Stimulated activated CD8-positive, alpha-beta memory T cell treated with anti-CD3 and anti-CD28 coated beads, Interleukin-12 subunit alpha, Interleukin-12 subunit beta, amount 100 ng/mL, for 4 hours (primary cell): ENCODE measurements at places on chromosomes 11 and 22.

- DNase-seq: no peak
These were observed 782 bp downstream of the TMEM109 start for GRCh38 chr11:60914633-60915247.

DNA sequence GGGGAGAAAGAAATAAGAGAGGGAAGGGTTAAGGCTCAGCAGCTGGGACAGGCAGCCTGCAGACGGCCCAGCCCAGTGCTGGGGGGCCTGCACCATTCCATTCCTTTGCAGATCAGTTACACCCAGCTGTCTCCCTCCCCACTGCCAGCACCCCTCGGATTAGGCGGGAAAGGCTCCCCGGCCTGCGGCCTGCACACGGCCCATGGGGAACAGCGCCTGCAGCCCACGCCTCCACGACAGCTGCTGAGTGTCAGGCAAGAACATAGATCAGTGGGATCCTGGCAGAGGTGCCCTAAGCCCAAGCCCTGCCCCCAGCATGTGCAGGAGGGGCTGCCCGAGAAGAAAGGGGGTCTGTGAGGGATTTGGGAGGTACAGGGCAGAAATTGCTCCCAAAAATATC lies 65.8 kb upstream of the MYOD1 start:
- DNase-seq: no peak

GRCh38 chr22:39227542-39228272 lies 17.1 kb downstream of the PDGFB start:
- no peak for DNase-seq

- DNase-seq: no peak
These were observed 124.0 kb downstream of the ETS1 start for GRCh38 chr11:128463371-128463829.

DNA sequence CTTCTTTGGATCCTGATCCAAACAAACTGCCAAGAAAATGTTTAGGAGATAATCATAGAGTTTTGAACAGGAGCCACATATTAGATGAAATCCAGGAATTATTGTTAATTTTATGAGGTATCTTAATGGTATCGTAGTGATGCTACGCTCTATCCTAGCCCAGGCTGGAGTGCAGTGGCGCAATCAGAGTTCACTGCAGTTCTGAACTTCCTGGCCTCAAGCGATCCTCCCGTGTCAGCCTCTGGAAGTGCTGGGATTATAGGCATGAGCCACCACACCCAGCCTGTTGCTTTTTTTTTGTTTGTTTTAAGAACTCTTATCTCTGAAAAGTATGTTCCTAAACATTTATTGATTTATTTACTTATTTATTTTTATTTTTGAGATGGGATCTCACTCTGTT lies 2.4 kb downstream of the GSTT4 start:
- DNase-seq: no peak

- DNase-seq: no peak
These were observed 90.7 kb downstream of the PPP6R3 start for GRCh38 chr11:68551223-68551622.

DNA sequence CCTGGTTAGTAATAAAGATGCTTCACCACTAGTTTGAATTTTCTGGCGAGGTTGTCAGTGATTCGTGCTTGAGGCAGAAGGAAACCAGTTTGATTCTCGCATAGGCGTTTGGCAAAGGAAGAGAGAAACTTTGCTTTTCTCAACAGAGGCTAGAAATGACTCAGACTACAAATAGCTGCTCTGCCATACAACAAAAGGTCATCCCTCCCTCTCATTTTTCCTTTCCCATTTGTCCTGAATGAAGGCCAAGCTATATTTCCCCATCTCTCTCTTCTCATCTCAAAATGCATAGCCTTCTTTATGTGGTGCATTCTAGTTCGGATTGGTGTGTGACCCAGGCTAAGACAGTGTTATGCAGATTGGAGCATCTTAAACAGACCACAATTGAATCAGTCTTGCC lies 741.4 kb downstream of the NTM start:
- no peak for DNase-seq

- no peak for DNase-seq
These were observed 6.6 kb upstream of the SNX32 start for GRCh38 chr11:65826984-65827735.

- no peak for DNase-seq
These were observed 118.1 kb downstream of the BARX2 start for GRCh38 chr11:129493746-129494145.

- no peak for DNase-seq
These were observed 41.0 kb upstream of the PARVG start for GRCh38 chr22:44139773-44140172.

DNA sequence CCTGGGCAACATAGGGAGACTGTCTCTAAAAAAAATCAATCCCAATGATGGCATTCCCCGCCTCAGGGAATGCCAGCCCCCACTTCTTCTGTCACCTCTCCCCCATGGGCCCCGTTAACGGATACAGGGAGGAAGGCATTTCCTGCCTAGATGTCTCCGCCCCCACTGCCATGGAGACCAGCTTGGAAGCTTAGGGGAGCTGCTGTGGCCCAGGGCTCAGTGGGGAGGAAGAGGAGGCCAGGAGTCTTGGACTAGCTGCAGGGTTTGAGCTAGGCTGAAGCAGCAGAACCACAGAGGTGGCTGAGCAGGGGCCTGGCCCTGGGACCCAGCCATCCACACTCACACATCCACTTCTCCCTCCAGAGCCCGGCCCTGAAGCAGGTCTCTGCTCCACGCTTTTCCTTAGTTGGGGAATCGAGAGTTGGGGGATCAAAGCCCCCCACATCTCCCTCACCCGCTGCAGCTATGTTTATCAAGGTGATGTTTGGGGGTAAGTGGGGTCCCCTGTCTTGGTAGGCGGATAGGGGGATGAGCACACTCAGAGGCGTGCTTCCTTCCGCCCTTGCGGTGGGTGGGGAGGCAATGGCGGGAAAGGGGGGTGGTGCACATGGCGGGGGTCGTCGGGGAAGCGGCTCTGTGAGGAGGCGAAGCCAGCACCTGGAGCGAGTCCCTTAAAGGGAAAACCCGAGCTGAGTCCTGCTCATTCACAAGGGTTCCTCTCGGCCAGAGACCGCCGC lies at the start of gene C22orf15:
Gene C22orf15 (plus strand): TSS at position 149 of the 737 bp plus-strand sequence. CDS start 317 bp downstream, at position 466.
- DNase-seq: no peak

DNA sequence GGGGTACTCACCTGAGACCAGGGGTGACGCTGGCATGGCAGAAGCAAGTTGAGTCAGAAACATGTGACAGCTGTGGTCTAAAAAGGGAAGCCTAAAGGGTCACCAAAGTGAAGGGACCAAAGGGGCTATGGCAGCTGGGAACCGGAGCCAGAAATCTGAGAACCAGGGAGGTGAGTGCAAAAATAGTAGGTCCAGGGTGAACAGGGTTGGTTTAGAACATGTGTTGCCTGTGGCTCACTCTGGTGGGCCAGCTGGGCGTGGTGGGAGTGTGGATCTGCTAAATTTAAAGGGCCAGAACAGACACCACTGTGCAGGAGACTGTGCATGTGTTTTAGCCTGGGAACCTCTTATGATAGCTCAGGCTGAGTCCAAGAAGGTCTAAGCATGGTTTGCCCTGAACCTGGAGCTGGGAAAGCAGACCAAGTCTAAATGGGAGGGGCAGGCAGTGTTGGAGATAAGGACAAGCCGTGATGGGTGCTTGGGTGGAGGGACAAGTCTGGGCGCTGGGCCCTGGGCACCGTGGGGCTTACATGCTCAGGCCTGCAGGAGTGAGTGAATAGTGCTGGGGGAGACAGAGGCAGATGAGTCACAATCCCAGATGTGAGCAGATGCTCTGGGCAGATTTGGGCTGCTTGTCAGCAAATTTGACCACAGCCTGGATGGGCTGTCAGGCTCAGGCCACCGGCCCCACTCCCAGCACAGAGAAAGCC lies 41.4 kb upstream of the ZBED5 start:
- no peak for DNase-seq

DNA sequence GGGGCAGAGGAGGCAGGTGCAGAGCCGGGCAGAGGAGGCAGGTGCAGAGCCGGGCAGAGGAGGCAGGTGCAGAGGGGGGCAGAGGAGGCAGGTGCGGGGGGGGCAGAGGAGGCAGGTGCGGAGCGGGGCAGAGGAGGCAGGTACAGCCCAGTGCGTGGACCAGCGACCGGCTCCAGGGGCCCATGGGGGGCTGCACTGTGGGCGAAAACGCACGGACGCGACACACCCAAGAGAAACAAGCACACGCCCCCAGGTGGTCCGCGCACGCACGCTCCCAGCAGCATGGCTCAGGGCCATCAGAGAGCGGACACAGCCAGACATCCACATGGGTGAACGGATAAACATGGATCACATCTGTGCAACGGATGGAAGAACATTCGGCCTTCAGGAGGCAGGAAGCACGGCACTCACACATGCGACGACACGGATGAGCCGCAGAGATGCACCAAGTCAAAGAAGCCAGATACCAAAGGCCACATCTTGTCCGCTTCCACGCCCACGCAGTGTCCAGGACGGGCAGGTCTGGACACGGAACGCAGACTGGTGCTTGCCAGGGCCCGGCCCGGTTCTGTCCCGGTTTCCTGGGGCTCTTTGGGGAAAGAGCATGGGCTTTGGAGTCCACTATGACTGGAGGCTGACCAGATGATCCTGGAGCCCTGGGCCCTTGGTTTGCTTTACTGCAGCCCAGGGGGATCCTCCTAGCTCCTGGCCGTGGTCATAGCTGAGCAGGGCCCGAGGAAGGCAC lies 21.8 kb downstream of the OSBPL5 start:
- no peak for DNase-seq

DNA sequence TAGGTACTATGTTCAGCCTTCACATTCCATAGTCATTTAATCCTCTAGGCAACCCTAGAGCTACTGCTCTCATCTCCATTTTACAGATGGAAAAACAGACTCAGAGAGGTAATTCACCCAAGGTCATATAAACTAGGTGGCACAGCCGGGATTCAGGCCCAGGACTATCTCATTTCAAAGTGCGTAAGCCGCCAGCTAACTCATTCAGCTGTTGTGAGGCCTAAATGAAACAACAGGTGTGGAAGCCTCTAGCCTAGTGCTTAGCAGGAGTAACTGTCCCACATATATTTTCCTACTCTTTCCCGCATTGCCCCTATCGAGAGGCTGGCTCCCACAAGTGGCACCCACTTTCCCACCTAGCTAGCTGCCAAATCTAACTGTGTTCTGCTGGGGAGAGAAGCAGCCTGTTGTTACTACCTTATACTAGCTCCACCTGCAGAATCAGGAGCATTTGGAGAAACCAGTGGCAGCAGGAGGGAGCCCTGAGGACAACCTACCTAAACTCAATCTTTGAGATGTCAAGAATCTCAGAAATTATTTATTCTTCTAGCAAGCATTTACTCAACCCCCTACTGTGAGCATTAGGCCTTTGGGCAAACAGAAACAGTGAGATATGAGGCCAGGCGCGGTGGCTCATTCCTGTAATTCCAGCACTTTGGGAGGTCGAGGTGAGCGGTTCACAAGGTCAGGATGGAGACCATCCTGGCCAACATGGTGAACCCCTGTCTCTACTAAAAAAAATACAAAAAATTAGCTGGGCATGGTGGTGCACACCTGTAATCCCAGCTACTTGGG lies 20.9 kb downstream of the PRG3 start:
- DNase-seq: no peak

DNA sequence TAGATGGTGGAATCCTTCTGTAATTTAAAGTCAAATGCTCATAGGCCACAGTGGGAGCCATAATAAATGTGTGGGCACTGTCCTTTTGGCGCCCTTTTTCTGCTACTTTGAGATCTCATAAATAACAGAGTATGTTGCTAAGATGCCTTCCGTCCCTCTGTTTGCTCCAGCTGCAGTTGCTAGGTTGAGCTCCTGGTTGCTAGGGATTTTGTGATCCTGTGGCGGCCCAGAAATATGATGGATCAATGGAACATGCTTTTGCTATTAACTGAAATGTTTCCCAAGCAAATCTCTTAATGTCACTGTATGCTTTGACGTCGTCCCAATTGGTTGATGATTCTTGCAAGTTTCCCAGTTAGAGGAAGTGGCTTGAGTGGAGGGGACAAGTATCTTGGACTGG lies 53.5 kb downstream of the MYO18B start:
- DNase-seq: no peak

DNA sequence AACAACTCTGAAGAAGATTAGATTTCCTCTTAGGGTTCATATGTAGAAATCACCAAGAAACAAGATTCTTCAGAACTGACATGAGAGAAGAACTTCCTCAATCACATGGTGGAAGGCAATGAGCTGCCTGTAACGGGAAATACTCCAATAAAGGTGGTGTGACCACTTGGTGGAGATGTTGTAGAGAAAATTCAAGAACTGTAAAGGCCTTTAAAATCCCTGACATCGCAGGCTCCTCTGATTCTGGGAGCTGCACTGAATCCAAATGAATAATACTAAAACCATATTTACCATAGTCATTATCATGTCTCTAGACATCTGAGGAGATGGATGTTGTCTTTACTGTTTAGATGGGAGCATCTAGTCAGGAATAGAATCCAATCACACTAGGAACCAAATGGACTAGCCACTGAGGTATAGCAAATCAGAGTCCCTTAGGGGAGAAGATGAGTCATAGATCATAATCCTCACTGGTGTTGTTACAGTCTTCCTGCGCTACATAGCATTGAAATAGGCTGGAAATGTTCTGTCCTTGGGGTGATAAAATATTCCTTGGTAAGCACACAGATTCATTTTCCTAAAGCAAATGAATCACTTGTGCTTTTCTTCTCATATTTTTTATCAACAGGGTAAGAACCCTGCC lies 321.6 kb upstream of the TENM4 start:
- DNase-seq: no peak

DNA sequence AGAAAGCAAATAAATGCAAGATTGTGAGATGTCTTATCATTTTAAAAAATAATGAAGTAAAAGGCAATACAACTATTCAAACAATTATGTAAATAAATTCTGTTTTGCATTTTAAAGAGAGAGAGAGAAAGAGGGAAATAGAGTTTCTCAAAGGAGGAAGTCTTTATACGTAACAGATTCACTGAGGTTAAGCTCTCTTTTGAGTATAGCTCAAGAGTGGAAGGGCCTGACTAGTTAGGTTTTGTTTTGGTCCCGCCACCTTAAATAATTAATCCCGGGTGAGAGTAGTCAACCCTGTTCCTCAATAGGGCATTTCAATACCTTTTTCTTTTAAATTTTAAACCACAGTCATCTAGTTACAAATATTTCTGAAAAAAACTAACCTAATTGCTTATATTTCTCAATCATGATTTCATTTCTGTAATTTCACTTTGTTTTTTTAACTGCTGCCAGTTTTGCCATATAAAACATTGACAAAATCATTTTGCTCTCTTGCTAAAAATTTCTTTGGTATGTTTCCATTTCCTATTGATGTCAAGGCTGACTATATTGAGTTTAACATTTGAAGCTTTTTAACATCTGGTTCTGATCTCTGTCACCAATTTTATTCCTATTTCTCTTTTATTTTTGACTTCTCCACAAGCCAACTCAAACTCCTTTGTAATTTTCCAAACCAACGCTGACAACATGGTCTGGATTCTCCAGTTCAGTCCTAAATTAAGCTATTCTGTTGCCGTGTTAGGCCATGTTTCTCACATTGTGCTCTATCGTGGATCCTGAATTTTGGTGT lies 10.3 kb downstream of the OR10D3 start:
- no peak for DNase-seq

- DNase-seq: no peak
These were observed 20.7 kb downstream of the LINC01488 start for GRCh38 chr11:69501891-69502860.

- no peak for DNase-seq
These were observed 55.0 kb upstream of the ANO3 start for GRCh38 chr11:26276798-26277424.
